ENCODE measurements at places on chromosomes 7 and 10. TPM values are rescaled to one million over a fixed set of nuclear protein-coding genes. Genes with fewer than 3 reads are reported as not detected.

DNA sequence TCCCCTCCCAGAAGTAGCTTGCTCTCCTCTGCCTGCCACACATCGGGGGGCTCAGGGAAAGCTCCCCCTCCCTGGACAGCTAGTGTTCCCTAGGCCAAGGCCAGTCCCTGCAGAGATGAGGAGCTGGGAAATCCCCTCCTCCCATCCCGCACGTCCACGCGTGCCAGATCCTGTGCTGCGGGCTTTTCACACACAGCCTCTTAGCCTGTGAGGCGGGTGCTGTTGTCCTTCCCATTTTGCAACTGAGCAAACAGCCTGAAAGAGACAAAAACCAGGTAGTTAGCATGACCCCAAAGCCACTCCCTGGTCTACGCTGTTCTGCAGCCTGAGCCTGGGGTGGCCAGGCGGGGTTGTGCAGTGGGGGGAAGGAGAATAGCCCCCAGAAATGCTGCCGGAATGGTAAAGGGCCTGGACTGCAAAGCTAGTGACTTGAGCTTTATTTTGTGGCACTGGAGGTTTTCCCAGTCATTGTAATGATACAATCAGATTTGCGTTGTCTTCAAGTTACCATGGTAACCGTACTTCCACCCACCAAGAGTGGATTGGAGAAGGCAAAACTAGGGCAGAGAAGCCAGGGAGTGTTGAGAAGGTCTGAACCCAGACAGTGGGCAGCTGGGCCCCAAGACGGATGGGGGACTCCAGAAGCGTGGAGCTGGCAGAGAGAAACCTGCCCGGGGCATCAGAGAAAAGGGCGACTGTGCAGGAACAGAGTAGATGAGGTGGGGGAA is 98.6 kb upstream of the KCTD7 start:
- no peak for DNase-seq
- H3K27me3 ChIP-seq = no peaks in the 10 kb centered on the region
- H3K27ac ChIP-seq = no peak overlapping the region
- H3K36me3 ChIP-seq = peaks cover 24% of the 10 kb centered on the region

DNA sequence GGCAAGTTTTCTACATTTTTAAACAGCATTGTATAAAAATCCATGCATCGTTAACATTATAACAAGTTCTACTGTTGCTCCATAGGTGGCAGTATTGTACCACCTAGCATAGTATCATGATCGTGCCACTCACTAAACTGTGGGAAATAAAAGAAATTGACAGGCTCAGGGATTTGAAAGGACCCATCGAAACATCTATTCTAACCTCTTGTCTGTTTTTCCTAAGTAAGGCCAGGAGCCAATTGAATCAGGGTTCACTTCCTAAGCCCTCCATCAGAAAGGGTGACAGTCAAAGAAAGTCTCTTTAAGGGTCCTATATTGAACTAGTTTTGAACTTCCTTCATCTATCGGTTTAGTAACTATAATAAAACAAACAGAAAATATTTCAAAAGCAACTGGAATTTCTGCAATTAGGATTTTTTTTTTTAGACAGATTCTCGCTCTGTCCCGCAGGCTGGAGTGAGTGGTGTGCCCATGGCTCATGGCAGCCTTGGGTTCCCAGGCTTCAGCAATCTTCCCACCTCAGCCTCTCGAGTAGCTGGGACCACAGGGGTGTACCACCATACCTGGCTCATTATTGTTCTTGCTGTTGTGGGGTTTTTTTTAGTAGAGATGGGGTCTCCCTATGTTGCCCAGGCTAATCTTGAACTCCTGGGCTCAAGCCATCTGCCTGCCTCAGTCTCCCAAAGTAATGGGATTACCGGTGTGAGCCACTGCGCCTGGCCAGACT is 9.4 kb downstream of the HACD1 start:
- no peak overlapping the region for H3K4me3 ChIP-seq
- peak; percentile 70 for DNase-seq
- H3K27me3 ChIP-seq = no peaks in the 10 kb centered on the region
- peaks cover 6% of the 10 kb centered on the region for H3K4me1 ChIP-seq
- no peak overlapping the region for H3K27ac ChIP-seq

Gene BHLHA15
- total RNA-seq = 6.0 TPM

Gene WDFY4
- total RNA-seq = not detected

- H3K27me3 ChIP-seq = no peaks in the 10 kb centered on the region
- peak overlapping the region; percentile 35 for H3K4me3 ChIP-seq
- peak; percentile 67 for DNase-seq
- H3K4me1 ChIP-seq = peaks cover 42% of the 10 kb centered on the region
- H3K36me3 ChIP-seq = peaks cover 14% of the 10 kb centered on the region
These were observed 112.5 kb upstream of the GJD4 start for GRCh38 chr10:35492386-35493195.

DNA sequence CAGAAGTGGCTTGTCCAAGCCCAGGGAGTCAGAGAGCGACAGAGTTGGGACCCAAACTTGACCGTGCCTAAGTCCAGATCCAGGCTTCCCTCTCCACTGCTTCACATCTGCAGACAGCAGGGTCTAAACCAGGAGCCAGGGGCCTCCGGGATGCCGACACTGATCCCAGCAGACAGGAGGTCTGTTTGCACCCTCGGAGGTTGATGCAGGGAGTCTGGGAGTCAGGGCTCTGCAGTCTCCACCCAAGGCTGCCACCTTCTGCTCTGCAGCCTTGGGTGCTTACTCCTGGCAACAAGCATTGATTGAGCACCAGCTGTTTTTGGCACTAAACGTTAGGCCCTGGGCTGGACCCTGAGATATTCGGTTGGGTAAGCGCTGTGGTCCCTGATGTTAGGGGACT is 21.0 kb downstream of the ELFN1 start:
- no peak overlapping the region for H3K4me3 ChIP-seq
- no peaks in the 10 kb centered on the region for H3K4me1 ChIP-seq
- H3K27ac ChIP-seq = no peak overlapping the region

Gene FBXO24
- total RNA-seq = 0.37 TPM

- H3K27me3 ChIP-seq = no peaks in the 10 kb centered on the region
- no peak overlapping the region for H3K27ac ChIP-seq
- no peak for DNase-seq
- H3K36me3 ChIP-seq = peaks cover 56% of the 10 kb centered on the region
- no peak overlapping the region for H3K4me3 ChIP-seq
- no peaks in the 10 kb centered on the region for H3K4me1 ChIP-seq
These were observed 32.4 kb upstream of the SLC29A3 start for GRCh38 chr10:71286521-71287294.

Gene SPDYE2B
- not detected for total RNA-seq

DNA sequence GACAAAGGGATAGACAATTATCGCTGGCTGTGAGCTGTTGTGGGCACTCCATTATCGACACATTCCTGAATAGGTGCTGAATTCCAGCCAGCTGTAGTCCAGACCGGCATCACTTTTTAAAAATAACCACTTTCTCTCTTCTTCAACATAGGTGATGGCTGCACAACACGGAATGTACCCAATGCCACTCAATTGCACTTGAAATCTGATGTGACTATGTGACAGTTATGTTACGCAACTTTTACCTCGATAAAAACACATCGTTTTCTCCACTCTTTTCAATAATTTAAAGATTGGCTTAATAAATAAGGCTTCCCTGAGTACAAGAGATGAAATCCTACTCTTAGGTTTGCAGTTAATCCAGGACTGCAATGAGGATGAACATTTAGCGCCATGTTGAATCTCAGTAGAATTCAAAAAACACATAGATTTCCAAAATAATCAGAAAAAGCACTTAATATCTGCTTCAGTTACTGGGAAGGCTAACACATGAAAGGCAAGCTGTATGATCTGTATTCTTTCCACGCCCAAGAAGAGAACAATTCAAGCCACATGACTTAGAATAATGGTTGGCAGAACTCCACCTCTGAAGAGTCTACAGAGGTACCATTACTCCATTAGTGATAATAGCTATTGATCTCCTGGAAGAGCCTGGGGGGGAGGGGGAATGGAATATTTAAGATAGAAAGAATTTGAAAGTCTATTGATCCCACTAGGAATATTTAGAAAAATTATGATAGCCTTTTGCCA is 3.6 kb downstream of the YWHAG start:
- DNase-seq = no peak
- peak overlapping the region; percentile 47 for H3K4me3 ChIP-seq
- H3K4me1 ChIP-seq = peaks cover 34% of the 10 kb centered on the region
- no peak overlapping the region for H3K27ac ChIP-seq
- no peaks in the 10 kb centered on the region for H3K27me3 ChIP-seq

GRCh38 chr7:141221007-141221612 is 147.2 kb downstream of the TMEM178B start:
- no peak overlapping the region for H3K27ac ChIP-seq
- no peak overlapping the region for H3K4me3 ChIP-seq
- no peaks in the 10 kb centered on the region for H3K4me1 ChIP-seq
- no peaks in the 10 kb centered on the region for H3K36me3 ChIP-seq
- DNase-seq = peak; percentile 38
- no peaks in the 10 kb centered on the region for H3K27me3 ChIP-seq

- DNase-seq = peak; percentile 72
- no peak overlapping the region for H3K4me3 ChIP-seq
- H3K4me1 ChIP-seq = peaks cover 40% of the 10 kb centered on the region
These were observed 6.1 kb upstream of the SLC25A13 start for GRCh38 chr7:96328016-96328415.

DNA sequence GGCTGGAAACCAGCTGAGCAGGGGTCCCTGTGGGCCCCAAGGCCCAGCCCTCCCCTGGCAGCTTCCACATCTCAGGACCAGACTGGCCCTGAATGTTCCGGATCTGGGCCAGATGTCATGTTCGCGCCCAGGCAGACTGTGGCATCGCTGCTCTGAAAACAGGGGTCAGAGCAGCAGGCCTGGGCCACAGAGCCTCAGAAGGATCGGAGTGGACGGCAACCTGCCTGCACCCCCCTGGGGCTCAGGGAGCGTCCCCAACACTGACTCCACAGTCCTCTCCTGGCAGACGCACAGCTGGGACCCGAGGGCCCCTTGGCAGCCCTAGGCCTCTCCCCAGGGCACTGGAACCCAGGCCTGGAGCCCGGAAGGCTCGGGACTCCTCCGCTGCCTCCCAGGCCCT is 91.3 kb upstream of the DNAAF5 start:
- H3K27ac ChIP-seq = no peak overlapping the region
- no peak overlapping the region for H3K4me3 ChIP-seq
- DNase-seq = no peak

Gene TLL2
- total RNA-seq = not detected

DNA sequence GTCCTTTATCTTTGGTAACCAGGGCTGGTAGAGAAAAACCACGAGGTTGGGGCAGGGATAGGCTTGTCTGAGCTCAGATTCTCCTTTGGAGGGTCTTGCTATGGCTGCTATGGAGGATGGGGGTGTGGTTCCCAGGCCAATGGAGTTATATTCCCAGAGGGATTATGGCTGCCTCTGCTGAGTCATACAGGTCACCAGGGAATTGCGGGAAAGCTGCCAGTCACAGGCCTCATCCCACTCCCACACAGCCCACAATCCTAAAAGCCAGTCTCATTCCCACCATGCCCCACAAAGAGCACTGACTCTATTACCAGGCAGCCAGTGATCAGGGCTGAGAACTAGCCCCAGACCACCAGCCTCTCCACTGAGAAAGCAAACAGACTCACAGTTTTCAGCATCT is 316.6 kb upstream of the TMEM229A start:
- H3K27me3 ChIP-seq = no peaks in the 10 kb centered on the region
- no peak overlapping the region for H3K4me3 ChIP-seq
- no peak overlapping the region for H3K27ac ChIP-seq
- peak; percentile 14 for DNase-seq
- H3K4me1 ChIP-seq = no peaks in the 10 kb centered on the region

GRCh38 chr7:12386313-12386740 is 17.3 kb downstream of the VWDE start:
- H3K4me1 ChIP-seq = no peaks in the 10 kb centered on the region
- no peak for DNase-seq
- no peaks in the 10 kb centered on the region for H3K27me3 ChIP-seq
- no peak overlapping the region for H3K27ac ChIP-seq

- peaks cover 21% of the 10 kb centered on the region for H3K4me1 ChIP-seq
- H3K36me3 ChIP-seq = no peaks in the 10 kb centered on the region
- H3K4me3 ChIP-seq = no peak overlapping the region
- DNase-seq = no peak
- H3K27me3 ChIP-seq = no peaks in the 10 kb centered on the region
- H3K27ac ChIP-seq = no peak overlapping the region
These were observed 77.4 kb upstream of the PRR15 start for GRCh38 chr7:29486191-29486700.

DNA sequence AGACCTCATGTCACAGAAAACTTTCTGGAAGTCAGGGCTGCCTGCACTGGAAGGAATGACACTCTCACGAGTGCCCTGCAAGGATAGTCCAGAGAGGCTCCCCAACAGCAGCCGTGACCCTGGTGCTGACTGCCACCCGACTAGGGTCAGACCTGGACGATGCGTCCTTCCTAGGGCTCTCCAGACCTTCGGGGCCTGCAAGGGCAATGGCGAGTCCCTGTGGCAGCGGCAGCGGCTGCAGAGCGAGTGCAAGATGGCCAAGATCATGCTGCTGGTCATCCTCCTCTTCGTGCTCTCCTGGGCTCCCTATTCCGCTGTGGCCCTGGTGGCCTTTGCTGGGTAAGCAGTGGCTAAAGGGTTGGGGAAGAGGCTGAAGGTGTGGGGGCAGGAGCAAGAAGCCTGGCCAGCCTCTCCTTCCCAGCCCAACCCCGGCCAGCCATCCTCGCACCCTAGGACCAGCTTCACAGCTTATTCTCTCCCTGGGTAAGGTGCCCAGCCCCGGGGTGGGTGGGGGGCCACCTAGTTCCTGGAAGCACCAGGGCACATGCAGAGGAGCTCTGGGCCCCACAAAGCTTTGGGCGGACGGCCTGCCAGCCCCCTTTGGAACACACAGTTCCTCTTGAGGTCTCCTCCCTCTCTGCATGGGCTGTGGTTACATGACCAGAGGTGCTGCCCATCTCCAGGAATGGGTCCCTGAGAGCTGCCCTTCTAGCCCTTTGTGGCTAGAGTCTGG is 5.5 kb downstream of the OPN4 start:
- no peak for DNase-seq
- H3K27me3 ChIP-seq = peaks cover 10% of the 10 kb centered on the region

Gene VWA2
- not detected for total RNA-seq

GRCh38 chr7:152354061-152354460 is 81.7 kb downstream of the KMT2C start:
- H3K27ac ChIP-seq = no peak overlapping the region
- peaks cover 25% of the 10 kb centered on the region for H3K36me3 ChIP-seq
- H3K4me3 ChIP-seq = no peak overlapping the region
- no peak for DNase-seq

Gene LBX1
- not detected for total RNA-seq

DNA sequence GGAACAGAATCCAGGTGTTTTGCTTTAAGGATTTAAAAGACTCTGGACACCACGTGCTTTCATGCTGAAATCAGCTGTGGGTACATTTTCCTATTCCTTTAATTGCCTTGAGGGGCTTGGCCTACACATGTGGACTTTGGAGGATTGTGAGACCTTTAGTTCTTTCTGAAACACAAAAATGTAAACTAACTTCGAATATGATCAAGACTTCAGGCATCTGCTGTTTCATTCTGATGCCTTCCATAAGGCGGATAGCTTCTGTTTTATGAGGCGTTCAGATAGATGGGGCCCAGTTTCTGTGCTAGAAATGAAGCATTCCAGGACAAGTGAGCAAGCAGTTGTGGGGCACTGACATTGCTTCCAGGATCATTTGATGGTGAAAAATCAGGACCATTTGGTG is 1.5 kb upstream of the NOBOX start:
- no peaks in the 10 kb centered on the region for H3K27me3 ChIP-seq
- no peaks in the 10 kb centered on the region for H3K36me3 ChIP-seq
- H3K4me1 ChIP-seq = peaks cover 23% of the 10 kb centered on the region
